ENCODE measurements at places on chromosomes 12 and 14.
A peak's percentile ranks its signal among the peaks of the same experiment; 100 is the strongest.

GRCh38 chr14:35344107-35344807, 52.1 kb downstream of the PSMA6 start:
- DNase-seq: no peak

DNA sequence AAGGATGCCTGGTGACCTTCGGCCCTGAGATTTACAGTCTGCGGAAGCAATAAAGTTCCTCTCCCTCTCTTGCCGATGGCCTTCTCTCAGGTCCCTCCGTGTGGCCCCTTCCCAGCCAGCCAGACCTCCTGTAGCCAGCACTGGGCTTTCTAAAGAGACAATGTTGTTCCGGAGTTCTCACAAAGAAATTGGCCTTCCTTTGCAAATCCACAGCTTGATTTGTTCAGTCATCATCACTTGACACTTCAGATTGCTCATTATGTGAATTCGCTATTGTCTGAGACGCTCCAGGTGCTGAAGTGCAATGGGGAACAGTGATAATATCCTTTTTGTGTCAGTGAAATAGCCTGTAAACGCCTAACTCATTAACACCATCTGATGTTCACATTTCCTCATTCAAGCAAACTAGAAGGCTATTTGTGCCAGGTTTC, 43.7 kb upstream of the GPHB5 start:
- no peak for DNase-seq

- DNase-seq: no peak
Observed at GRCh38 chr12:106051853-106052531, 86.8 kb downstream of the NUAK1 start.

GRCh38 chr12:94649349-94650142, 811 bp downstream of the TMCC3 start:
- DNase-seq: peak; percentile 37

GRCh38 chr12:100963381-100963780, 168.8 kb downstream of the ANO4 start:
- DNase-seq: no peak

DNA sequence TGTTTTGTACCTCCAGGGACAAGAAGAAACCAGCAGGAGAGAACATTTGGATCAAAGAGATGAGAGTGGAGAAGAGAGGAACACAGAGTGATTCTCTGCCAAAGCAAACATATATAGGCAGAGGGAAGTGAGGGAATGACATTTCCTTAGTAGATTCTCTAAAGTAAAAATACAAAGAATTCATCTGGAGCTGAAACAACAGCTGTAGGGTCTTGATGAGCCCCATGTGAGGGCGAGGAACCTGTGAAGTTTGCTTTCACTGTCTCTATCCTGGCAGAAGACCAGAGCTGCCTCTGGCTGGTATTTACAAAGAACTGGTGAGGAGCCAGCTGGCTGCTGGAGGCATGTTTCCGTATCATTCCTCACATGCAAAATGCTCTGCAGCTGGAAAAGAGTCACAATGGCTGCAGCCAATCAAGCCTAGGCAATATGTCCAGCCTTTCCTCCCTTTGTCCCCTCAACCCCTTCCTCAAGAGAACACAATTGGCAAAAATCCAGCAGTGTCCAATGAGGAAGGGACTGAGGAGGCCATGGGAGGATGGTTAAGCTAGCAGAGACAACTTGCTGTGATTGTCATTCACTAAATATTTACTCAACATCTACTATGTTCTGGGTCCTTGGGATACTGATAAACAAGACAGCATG, 122.5 kb downstream of the PHLDA1 start:
- peak; percentile 51 for DNase-seq

GRCh38 chr14:52998376-52999015, 47.6 kb upstream of the FERMT2 start:
- peak; percentile 80 for DNase-seq

DNA sequence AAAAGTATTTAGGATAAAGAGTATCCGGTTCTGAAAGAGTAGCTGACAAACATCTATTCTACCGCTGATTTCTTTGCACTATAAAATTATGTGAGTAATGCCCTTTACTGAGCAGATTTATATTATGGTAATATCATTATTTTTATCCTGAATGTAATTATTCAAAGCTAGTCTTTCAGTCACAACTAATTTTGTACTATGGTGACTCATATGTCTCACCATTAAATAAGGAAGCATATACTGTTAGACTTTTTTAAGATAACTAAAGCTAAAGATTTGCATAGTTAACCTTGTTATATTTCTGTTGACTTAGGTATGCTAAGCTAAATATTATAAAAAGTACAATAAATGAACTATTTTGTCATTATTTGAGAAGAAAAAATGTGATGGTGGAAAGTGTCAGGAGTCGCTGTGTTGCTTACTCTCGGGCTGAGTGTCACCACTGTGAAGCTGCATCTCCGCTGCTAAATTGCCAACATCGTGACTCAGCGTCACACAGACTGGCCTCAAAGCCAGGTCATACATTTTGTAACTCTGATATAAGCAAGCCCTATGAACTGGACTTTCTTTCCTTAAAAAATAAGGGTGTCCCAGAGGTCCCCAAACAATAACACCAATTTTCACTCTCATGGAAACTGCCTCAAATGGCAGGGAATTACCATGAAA, 69.1 kb upstream of the SSTR1 start:
- no peak for DNase-seq

- DNase-seq: no peak
Observed at GRCh38 chr12:113359939-113360748, 1.8 kb downstream of the PLBD2 start.

DNA sequence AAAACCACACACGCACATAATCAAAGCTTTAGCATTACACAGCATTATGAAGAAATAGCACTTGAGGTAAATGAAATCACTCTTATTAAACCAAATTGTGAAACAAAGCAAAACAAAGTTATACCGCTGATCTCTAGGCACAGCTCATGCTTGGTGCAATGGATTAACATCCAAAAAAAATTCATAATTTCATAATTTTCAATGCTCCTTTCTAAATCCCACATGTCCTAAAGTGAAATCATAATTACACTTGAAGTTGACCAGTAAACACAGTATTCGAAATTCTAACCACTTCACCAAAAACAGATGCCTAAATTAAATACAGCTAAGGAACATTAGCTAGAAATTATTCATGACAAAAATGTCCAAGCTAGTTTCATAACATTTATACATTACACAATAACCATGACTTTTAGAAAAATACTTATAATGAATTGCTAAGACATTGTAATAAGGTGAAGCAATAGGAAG, 1.5 kb downstream of the MLH3 start:
- peak; percentile 80 for DNase-seq

GRCh38 chr12:19826980-19827550, 387.8 kb downstream of the AEBP2 start:
- peak; percentile 77 for DNase-seq

DNA sequence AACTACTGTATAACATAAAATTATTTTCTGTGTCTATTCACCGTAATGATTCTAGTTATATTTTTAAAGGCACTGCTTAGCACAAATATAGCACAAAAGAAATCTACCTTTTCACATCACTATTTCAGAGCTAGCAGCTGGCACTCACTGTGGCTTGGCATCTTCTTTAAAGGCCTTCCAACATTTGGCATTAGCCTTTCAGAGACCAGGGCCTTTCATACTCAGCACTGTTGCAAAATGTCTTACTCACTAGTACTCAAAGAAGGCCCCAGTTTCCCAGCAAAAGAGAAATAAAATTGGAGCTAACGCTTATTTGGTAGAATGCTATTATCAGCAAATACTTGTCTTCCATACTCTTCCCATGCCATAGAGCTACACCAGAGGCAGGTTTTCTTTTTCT, 238.4 kb downstream of the MED13L start:
- DNase-seq: peak; percentile 53

DNA sequence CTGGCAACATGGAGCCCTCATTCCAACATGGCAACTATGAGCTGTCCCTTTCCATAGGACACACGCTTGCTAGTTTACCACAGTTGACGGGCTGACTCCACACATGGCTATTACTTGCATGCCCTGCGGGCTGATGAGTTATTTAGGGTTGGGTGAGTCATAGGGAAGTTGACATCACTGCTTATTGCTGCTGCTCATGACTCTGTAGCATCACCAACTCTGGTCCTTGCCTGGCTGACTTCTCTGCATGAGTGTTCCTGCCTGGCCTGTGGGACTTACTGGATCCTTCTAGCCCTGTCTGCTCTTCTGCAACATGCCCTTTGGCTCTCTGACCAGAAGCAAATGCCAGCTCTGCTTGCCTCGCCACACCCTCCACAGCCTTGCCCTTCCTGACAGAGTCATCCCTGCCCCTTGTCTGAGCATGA, 199.5 kb downstream of the ANO6 start:
- peak; percentile 97 for DNase-seq

- no peak for DNase-seq
Observed at GRCh38 chr14:36521598-36522345, 1.7 kb upstream of the NKX2-1 start.

DNA sequence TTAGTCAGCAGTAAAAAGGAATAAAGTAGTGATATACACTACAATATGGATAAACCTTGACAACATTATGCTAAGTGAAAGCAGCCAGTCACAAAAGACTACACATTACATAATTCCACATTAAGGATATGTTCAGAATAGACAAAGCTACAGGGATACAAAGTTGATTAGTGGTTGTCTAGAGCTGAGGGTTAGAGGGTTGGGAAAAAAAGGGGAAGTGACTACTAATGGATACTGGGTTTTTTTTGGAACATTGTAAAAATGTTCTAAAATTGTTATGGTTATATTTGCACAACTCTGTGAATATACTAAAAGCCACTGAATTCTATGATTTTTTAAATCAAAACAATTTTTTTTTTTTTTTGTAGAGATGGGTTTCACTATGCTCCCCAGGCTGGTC, 4.8 kb upstream of the NGDN start:
- DNase-seq: no peak

DNA sequence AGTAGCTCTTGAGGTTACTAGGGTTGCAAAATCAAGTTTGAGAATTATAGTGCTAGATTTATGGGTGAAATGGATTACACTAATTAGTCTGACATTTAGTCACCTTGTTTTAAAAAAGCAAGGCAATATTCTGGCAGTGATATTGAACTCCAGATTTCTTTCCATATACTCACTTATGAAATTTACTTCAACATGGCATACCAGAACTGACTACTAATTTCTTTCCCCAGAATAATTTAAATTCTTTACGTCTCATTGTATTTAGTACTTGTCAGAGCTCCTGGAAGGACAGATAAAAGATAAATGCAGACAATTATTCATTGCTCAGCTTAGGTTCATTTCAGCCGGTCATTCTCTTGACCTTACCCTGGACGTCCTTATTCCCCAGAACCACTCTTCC, 24.3 kb downstream of the EMP1 start:
- DNase-seq: peak; percentile 44

GRCh38 chr12:92595663-92596062, 107.1 kb upstream of the PLEKHG7 start:
- no peak for DNase-seq

DNA sequence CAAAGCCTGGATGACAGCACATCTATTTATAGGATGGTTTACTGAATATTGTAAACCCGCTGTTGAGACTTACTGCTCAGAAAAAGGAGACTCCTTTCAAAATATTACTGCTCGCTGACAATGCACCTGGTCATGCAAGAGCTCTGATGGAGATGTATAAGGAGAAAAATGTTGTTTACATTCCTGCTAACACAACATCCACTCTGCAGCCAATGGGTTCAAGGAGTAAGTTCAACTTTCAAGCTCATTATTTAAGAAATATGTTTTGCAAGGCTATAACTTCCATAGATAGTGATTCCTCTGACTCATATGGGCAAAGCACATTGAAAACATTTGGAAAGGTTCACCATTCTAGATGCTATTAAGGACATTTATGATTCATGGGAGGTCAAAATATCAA, 201.7 kb downstream of the SNAPC1 start:
- no peak for DNase-seq

DNA sequence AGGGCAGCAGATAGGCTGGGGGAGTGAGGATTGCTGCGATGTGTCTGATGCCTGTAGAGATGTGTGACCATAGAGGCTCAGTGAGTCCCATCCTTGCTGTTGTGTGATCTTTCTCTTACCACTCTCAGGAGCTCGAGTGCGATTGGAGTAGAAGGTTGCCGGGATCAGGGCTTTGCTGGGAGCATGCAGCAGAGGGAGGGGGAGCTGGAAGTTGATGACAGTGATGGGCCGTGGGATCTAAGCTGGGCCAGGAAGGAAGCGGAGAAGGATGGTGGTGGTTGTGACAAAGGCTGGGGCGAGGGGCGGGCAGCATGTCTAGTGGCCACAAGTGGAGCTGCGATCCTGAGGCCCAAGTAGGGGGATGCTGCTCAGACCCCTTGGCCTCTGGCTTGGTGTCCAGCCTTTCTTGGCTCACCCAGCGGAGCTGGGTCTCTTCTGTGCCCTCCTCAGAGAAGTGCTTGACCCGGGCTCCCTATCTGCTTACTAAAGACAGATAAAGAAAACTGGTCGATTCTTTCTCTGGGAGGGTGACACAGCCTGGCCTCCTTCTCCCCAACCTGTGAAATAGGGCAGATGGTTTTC, 66.2 kb downstream of the PRMT8 start:
- DNase-seq: no peak

- DNase-seq: no peak
Observed at GRCh38 chr12:85489194-85489593, 209.2 kb downstream of the ALX1 start.

DNA sequence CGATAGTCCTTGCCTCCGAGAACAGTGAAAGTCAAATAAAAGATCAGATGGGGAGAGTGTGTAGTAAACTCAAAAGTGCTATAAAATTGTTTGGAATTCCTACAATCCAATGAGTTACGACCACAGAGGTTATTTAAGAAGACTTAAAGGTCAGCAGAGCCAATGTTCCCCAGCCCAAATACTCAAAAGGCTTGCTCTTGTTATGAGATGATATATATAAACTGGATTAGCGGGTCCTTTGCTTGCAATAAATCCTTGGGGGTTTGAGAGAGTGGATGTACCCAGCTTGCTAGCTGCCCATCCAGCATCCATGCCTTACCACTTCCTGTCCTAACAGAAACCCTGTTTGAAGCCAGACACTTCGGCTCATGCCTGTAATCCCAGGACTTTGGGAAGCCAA, 29.0 kb upstream of the MED13L start:
- no peak for DNase-seq

- no peak for DNase-seq
Observed at GRCh38 chr14:105733081-105734065, 207.0 kb downstream of the TMEM121 start.

DNA sequence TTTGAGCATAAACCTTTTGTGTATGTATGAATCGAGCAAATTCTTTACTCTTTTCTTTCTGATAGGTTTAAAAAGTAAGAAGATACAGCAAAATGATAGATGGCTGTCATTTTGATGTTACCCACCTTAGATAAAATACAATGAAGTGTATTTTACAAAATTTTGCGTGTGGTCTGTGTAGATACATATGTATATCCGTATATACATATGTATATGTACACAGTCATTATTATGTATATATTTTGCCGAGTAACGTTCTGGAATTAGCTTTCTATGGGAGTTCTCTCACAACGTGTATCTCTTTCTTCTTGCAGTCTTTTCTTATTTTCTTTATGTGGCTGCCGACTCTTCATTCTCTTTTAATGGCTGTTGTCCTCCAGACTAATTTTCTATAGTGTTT, 32.4 kb upstream of the CHPT1 start:
- no peak for DNase-seq

DNA sequence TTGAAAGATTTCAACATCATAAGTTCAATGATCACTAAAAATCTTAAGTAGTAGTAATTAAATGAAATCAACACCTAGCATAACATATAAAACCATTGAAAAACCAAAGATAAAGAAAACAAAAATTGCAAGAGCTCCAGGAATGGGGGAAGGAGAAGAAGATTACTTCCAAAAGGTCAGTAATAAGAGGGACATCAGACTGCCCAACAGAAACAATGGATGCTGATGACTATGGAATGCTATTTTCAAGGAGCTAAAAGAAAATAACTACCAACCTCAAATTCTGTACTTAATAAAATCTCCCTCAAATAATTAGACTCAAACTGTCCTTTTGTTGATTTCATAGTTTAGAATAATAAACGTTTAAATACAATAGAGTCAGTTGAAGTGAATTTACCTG, 314.5 kb upstream of the LMO3 start:
- no peak for DNase-seq

Measured in amniotic epithelial cell (primary cell).